ENCODE measurements at places on chromosomes 4 and X.
A peak's percentile ranks its signal among the peaks of the same experiment; 100 is the strongest.

DNA sequence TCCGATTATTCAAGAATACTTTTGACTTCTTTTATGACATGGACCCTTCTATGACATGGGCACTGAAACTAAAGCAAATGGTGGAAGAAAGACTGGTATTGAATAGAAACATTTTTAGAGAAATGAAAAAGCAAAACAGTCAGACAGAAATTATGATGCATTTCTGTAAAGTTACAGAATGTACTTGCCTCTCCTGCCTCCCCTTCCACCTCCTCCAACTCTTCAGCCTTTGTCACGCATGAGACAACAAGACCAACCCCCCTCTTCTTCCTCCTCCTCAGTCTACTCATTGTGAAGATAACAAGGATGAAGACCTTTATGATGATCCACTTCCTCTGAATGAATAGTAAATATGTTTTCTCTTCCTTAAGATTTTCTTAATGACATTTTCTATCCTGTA, 46.3 kb upstream of the HUWE1 start:
- DNase-seq, result no peak

DNA sequence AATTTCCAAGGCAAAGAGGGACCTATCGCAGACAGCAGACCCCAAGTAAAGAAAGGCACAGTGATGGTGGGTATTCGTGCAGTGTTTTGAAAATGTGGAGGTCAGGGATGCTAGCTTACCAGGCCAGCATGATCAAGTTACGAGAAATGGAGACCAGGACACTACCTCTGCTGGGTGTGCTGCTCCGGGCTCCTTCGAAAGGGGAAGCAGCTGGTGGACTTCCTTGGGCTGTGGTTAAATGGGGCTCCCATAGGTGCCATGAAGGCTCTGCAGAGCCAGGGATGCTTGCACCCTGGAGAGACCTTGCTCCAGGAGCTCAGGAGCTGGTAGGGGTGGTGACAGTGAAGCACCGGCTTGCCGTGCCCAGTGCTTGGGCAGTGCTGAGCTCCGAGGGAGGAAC, 68.8 kb downstream of the TBL1X start:
- no peak for DNase-seq

- no peak for DNase-seq
Observed at GRCh38 chr4:98528882-98529281, 129.5 kb downstream of the TSPAN5 start.

GRCh38 chrX:19811807-19812604, 75.4 kb downstream of the SH3KBP1 start:
- no peak for DNase-seq

DNA sequence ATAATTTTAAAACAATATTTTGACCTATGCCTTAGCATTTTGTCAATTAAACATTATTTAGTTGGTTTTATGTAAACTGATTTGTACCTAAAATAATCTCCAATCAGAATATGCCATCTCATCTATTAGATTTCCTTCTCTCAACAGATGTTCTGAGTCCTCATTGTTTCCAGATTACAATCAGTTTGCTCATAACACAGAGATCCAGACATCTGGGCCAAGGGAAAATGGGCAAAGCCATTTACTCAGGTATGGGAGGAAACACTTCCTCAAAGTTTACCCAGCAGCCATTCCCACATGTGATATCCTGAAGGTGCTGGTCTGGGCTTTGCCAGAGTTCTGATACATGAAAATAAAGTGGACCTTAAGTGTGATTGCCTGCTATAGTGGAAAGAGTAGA, 217.9 kb upstream of the GPC4 start:
- DNase-seq, result no peak

GRCh38 chr4:10380735-10381134, 76.5 kb downstream of the ZNF518B start:
- DNase-seq, result no peak

GRCh38 chr4:119933606-119934005, 133.0 kb downstream of the MAD2L1 start:
- DNase-seq, result no peak

DNA sequence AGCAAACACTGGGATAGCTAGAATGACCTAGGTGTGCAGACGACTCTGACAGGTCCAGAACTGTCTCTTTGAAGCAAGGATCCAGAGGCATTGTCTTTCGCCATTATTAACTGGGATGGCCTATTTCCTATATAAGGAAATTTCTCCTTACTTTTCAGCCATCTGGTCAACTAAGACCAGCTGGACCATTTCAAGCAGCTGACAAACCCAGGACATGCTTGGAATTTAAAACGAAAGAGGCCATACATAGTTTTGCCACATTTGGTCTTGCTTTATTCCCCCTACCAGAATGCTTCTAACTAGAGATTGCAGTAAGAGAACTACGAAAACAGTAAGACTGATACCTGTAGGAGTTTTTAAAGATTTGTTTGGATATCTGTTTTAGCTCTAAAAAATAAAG, 87.0 kb downstream of the GLRA2 start:
- DNase-seq, result no peak

DNA sequence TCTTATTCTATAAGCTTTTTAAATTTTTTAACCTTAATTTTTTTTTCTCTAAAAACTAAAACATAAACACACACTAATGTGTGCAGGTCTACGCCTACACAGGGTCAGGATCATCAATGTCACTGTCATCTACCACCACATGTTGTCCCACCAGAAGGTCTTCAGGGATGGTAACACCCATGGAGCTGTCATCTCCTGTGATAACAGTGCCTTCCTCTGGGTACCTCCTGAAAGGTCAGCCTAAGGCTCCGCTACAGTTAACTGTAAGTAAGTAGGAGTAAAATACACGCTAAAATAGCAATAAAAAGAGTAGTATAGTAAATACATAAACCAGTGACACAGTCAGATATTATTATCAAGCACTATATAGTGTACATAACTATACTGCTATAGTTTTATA, 45.9 kb upstream of the GPRIN3 start:
- DNase-seq, result no peak

DNA sequence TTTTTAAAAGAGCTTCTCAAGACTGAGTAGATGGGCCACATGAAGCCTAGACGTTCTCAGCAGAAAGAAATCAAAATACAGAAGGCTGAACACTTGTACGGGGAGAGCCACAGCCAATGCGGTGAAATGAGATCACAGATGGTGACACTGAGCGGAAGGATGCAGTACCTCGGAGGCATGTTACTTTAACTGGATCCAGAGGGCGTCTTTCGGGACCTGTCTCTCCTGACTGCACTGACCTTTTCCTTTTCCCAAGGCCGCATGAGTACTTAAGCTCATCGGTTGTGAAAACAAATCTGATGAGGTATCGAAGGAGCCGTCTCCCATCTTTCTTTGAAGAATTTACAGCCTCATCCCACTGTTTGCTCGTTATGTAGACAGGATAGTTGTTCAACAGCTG, 32.6 kb downstream of the BEND4 start:
- DNase-seq, result no peak

DNA sequence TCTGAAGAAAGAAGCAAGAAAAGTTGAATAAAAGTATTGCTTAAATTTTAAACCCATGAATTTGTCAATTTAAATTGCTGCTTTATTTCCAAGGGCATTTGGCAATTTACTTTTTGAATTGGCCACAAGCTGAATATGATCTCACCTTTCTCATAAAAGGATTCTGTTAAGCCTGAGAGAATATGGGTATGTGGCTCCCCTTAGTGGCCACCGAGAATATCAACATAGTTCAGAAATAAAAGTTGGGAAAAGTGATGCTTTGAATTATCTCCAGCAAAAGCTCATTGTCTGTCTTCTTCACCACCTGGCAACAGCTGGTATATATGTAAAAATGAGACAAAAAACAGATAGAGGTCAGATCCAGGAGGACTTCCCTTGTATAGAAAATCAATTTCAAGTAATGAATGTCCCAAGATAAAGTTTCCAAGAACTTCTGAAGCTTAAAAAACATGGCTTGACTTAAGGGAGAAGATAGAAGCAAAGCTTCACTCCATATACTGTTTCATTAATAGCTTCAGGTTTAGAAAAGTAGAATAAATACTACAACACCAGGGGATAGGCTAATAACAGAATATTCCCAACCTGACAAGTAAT, 290.7 kb upstream of the FAM241A start:
- DNase-seq, result no peak

- no peak for DNase-seq
Observed at GRCh38 chr4:106717091-106717490, 319.0 kb downstream of the DKK2 start.

DNA sequence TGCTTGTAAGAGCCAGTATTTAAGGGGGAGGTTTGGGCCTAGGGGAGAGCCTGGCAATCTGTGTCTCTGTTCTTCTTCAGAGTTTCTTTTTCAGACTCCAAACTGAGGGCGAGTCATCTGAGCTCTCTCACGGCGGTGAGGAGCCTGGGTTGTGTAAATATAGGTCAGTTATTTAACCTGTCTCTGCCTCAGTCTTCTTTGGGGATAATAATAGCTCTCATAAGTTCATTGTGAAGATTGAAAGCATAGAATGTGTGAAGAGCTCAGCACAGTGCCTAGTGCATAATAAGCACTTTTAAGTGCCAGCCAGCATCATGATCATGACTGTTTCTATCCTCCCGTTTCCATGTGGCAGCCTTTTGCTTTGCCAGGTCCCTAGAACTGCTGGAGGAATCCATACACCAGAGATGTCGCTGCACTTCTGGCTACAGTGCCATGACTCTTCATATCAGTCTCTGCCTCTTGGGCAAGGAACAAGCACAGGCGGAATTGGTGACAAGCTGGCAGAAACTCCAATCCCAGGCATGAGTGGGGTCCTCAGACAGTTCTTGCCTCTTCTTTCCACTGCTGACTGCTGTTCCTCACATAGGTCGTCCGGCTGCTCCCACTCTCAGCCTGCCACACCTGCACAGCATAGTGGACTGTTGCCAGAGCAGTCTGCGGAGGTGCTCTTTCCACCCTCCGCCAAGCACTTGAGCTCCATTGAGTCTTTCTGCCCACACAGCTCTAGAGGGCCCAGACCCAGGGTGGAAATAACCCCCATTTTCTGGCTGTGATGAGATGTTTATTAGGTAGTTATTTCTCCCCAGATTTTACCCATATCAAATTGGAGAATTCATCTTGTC, 103.7 kb upstream of the MAML3 start:
- DNase-seq, result no peak

DNA sequence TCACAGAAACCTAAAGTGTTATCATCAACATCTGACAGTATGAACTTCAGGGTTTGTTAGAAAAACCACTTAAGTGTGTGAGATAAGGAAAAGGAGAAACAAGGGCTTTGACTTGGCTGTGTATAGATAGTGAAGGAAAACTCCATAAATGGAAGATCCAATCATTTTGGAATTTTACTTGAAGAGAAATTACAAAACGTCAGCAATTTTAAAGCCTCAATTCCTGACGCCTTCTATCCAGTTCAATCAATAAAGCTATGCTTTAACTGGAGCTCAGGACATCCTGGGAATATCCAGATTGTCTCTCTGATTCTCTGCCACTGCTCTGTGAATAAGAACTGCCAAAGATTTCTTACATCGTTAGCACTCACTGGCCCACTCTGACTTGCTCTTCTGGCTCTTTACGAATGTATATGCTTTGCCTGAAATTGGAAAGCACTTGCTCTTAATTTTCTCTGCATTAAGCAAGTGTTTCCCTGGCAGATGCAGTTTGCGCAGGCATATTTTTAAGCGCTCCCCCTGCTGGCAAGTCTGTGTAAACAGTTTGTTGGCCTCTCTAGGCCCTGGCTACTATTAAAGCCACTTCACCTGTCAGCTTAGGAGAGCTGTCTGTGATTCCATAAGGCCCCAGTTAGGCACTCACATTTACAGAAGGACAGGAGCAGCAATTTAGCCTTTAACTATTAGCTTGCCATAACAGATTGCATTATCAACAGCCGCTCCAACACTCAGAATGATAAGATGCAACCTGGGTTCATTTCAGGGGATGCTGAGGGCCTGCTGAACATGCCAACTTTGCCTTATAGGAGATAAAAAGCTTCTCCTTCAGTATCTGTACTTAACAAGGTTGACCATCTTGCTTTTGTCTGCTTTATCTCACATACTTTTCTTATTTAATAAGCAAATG, 251.4 kb upstream of the DDX53 start:
- DNase-seq, result no peak

DNA sequence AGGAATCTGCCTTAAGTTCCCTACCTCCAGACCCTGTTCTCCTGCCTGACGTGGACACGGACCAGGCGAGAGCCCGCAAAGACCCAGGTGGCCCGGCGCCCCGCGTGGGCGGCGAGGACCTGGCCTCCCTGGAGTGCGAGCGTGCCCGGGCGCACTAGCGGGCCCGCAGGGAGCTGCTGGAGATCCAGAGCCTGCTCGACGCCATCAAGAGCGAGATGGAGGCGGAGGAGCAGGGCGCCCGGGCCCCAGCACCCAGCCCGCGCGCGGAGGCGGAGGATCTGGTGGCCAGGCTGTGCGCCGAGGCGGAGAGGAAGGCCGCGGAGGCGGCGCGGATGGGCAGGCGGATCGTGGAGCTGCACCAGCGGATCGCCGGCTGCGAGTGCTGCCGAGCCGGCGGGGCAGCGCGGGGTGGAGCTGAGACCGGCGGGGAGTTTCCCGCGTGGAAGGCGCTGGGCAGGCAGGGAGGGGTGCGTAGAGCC, 18.2 kb downstream of the MRFAP1 start:
- peak; percentile 33 for DNase-seq

DNA sequence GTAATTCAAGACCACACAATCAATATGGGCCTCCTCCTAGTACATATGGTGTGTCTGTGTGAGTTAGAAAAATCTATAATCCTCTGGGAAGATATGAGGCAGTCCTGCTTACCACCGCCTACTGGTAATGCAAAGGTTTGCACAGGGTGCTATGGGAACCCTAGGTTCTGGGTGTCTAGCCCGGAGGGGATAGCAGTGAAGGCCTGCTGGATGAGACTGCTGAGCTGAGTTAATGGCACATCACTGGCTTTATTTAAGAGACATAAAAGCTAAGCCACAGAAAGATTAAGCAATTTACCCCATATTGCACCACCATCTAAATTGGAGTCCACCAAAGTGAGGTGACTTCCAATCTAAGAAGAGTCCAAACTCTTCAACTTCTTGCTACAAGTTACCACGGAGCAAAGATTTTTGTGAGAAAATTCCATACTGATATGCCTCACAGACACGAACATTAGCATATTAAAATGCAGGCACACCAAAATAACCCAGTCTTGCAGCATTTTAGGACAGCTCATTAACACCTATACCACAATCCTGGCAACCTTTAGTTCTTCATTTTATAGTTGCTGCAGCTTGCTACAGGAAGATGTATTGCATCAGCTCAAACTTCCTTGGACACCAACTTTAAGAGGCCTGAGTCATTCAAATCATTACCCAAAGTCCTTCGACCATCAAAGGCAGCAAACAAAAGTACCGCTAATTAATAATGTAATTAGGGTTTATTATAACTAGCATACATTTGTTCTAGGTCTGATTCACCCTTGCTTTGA, 13.7 kb downstream of the DGKK start:
- no peak for DNase-seq

GRCh38 chr4:30399476-30399875, 320.7 kb upstream of the PCDH7 start:
- DNase-seq, result no peak

GRCh38 chr4:165520086-165520485, 141.3 kb downstream of the CPE start:
- DNase-seq, result no peak

DNA sequence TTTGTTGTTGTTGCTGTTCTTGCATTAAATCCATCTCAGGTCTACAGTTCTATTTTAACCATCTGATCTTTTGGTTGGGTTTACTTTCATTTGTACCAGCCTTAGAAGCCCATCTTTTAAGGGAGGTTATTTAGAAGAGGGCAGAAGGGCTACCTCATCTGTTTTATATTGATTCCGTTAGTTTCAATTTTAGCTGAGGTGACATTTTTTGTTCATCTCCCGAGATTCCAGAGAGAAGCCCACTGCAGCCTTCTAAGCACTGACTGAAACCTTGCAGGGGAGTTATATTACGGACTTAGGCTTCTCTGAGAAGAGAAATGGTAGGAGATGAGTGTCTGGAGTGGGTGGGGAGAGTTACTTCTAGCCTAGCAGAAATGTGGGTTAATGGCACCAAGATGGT, 101.8 kb downstream of the PDGFRA start:
- DNase-seq, result no peak

- no peak for DNase-seq
Observed at GRCh38 chr4:16016536-16016935, 53.6 kb upstream of the FGFBP2 start.

Measured in central memory CD8-positive, alpha-beta T cell (primary cell).